Activated naive CD4-positive, alpha-beta T cell treated with anti-CD3 and anti-CD28 coated beads, Interleukin-2, amount 10 ng/mL, durations not matched to agents 7 days and 5 days (primary cell): ENCODE measurements at places on chromosomes 16 and 17.

DNA sequence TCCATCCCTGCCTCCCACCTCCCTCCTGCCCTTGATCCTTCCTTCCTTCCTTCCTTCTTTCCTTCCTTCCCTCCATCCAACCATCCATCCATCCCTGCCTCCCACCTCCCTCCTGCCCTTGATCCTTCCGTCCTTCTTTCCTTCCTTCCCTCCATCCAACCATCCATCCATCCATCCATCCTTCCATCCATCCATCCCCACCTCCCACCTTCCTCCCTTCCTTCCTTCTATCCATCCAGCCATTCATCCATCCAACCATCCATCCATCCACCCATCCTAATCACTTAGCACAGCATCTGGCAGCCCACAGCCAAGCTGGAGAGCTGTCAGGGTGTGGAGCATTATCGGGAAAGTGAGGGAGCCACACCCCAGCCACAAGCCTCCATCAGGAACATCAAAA is 54.5 kb downstream of the TK2 start:
- DNase-seq, result no peak

GRCh38 chr17:4849011-4849536 is 15.9 kb downstream of the MINK1 start:
- no peak for DNase-seq

DNA sequence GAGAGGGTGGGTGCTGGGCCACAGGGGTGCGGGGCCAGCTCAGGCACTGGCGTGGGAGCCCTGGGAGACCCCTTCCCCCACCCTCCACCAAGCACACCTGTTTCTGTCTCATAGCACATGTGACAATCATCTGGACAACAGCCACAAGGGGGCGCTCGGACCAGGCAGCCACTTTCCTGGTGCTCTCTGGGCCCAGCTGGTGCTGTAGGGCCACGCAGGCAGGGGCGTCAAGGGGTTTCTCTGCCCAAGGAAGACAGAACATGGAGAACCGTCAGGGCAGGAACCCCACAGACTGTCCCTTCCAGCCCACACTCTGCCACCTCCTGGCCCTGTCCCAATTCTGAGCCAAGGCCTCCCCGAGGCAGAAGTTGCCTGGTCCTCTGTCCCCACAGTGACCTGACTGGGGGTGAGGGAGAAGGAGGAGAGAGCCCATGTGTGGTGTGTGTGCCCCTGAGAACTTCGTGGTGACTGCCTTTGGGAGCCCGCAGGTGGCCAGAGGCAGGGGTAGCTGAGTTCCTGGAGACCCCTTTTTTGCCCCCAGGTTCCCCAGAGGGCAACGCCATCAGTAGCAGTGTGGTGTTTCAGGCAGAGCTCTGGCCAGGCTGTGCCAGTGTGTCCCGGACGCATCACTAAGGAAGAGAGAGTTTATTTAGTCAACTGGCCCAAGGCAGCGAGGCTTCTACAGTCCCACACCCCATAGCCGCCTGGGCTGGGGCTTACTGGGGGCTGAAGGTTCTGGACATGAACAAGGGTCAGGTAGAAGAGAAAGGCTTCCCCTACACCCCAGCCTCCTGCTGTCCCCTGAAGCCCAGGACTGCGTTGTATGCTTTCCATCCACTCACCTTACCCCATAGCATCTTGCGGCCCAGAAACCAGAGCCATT is 3.1 kb upstream of the SETD6 start:
- DNase-seq, result peak; percentile 91

DNA sequence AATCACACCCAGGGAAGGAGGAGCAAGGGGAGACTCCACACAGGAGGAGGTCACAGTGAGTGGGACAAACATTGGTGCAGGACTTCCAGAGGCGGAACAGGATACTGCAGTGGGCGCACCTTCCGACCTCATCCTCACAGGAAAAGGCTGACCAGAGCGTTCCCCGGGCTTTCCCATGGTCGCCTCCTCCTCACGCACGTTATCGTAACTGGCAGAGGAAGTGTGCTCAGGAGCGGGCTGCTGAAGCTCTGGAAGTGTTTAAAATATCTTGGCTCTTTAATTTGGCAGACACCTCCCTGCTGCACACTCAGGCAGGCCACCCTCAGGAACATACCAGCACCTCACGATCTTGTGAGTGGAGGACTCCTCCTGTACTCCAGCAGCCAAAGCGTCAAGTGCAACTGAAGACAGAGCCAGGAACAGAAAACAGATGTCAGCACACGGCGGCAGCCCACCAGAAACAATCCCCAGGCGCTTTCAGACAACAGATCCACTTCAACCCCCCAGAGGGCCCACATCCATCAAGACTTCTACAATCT is 17.5 kb downstream of the FANCA start:
- DNase-seq, result no peak

DNA sequence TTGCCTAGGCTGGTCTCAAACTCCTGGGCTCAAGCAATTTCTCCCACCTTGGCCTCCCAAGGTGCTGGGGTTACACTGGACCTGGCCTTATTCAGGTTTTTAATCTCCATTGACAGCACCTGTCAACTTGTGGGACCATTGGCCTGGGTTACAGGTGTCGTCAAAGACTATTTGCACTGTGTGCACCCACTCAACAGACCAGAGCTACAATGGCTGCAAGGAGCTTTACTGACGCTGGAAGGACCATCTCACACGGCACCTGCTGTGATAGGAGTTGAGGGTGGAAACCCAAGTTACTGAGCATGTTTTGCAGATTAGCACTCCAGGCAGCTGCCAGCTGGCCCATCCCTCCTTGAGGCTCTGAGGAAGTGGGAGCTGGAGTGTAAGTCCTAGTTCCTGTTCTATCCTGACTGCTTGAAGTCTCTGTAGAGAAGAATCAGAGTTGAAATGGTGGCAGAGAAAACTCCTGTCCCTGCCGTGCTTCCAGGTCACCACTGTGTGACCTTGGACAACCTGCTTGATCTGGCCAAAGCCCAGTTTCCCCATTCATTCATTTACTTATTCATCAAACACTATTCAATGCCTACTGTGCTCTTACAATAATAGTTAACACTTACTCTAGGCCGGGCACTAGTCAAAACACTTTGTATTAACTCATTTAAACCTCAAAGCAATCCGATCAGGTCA is 42.4 kb upstream of the LONP2 start:
- no peak for DNase-seq

GRCh38 chr16:31877876-31878642 is 4.5 kb downstream of the ZNF267 start:
- DNase-seq, result no peak

DNA sequence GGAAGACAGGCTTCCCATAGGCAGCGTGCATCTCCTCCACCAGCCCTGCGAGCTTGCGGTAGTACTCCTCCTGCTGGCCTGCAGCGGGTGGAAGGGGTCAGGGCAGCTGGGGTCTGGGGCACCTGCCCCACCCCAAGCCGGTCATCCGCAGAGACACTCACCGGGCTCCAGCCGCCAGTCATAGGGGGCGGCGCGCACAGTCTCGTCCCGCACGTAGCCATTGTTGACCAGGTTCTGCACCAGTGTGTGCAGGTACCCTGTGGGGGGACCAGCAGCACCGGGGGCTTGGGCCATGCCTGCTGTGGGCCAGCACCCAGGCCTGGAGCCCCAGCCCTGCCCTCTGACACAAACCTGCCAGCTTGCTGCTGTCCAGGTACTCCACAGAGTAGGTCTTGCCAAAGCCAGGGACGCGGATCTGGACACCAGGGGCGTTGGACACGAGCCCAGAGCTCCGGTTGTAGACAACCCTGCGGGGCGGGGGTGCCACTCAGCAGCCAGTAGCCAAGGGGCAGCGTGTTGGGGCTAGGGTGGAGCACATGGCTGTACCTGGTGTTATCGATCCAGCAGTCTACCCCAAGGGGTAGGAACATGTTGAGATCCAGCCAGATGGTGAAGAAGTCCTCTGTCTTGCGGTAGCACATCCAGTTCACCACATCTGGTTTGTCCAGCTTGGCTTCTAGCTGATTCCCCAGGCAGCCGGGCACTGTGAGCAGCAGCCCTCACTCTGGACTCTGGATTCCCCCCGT is 1.2 kb downstream of the LCAT start:
- no peak for DNase-seq

DNA sequence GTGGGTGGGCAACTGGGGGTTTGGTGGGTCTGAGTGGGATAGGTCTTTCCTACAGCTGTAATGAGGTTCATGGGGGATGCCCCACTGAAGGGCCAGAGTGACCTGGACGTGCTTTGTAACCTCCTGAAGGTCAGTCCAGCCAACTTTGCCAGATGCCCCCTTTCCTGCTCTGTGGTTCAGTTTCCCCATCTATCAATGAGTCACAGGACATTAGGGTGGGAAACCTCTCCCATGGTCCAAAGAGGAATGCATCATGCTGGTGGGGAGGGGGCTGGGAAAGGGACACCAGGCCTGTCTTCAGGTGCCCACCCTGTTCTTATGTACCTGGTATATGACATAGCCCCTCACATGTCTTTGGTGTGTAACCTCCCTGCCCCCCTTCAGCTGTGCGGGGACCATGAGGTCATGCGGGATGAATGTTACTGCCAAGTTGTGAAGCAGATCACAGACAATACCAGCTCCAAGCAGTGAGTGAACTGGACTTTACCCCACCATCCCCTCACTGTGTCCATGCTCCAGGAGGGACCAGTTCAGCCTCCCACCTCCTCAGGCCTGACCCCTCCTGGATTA is 24.0 kb upstream of the ALKBH5 start:
- no peak for DNase-seq

- DNase-seq, result no peak
Observed at GRCh38 chr16:2840914-2841313, 10.8 kb downstream of the ZG16B start.

GRCh38 chr17:4173781-4174180 is 30.8 kb downstream of the CYB5D2 start:
- peak; percentile 2 for DNase-seq

GRCh38 chr16:8005096-8005860 is 585.0 kb downstream of the TMEM114 start:
- no peak for DNase-seq

- no peak for DNase-seq
Observed at GRCh38 chr16:1441391-1441829, 2.9 kb downstream of the CCDC154 start.

DNA sequence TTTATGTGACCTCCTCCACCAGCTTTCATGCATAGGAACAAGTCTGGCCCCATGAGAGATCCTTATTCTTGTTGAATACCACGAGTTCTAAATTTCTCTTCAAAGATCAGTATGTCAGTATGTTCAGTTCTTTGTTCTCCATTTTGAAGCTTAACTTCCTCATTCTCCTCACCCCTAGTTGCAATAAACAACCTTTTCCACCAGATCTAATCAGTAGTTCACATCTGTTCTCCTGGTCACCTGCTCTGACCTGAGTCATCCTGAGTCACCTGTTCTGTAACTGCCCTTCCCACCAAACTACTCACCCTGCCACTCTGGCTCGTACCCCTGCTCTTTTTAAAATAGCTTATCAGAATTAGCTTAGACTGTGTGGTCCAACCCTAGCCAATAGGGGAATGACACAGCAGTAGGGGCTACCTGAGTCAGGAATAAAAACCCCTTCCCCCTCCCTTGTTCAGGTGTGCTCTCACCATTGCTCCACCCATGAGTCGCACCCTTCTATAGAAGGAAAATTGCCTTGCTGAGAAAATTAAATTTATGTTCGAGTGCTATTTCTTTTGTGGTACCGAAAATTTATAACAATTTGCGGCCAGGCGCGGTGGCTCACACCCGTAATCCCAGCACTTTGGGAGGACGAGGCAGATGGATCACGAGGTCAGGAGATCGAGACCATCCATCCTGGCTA is 94.6 kb downstream of the EMP2 start:
- no peak for DNase-seq

DNA sequence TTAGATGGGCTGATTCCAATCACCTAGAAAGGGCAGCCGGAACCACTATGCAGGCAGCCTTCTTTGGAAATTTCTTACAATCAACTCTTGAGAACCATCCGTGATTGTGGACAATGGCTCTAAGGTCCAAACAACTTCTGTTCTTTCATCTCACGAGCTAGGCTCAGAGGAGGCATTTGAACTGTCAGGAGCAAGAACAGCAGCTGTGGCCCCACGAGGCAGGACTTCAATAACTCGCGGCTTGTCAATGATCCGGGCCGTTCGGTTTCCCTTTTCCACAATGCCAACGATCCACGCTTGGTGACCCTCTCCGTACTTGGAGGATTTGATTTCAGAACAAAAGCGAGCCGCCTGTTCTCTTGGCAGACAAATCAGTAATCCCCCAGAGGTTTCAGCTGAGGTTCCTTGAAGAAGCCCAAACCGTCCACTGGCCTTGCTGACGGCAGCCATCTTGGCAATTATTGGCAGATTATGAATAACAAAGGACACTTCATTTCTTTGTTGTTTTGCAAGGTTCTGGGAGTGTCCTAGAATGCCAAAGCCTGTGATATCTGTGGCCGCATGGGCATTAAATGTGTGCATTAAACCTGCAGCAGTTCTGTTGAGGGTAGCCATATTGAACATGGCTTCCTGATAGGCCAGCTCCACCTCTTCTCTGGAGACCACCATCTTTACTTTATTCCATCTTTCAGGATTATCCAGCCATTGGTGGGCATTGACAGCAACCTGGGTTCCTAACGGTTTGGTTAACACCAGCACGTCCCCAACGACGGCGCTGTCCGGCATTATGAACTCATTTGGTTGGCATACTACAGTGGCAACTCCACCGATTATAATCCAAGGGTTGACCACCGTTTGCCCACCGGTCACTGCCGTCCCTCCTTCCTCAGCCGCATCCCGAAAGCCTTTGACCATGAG is 1.2 kb downstream of the SEPHS2 start:
- DNase-seq, result no peak

DNA sequence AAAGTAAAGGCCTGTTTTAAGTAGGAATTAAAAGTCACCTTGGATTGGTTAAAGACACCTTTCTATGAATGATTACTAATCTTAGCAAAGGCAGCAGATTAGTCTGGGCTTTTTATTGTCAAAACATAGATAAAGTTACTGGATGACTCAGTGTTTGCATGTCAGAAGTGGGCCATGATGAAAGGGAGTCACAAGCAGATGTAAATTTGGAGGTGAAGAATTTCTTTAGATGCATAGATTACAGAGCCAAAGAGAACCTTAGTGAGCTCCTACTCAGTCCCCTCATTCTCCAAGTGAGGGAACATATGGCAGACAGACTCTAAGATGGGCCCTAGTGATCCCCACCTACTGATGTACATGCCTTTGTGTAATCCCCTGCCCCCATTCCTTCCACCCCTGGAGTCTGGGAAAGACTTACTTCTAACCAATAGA is 124.5 kb downstream of the HS3ST3A1 start:
- DNase-seq, result no peak

GRCh38 chr16:11152677-11153331 is 103.2 kb downstream of the SOCS1 start:
- peak; percentile 28 for DNase-seq

DNA sequence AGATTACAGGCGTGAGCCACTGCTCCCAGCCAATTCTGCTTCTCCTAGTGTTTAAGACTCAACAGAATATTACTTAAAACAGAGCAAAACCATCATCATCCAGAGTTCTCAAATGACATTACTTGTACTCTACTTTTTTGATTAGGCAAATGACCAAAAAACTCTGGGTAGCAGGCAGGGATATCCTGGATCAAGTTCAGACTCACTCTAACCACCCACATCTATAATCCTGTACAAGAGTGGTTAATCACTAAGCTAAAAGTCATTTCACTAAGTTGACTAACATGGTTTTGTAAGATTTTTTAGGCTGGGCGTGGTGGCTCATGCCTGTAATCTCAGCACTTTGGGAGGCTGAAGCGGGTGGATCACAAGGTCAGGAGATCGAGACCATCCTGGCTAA is 6.8 kb downstream of the NAE1 start:
- DNase-seq, result no peak

GRCh38 chr16:47308601-47309000 is 152.3 kb downstream of the ITFG1 start:
- no peak for DNase-seq

- no peak for DNase-seq
Observed at GRCh38 chr17:31408586-31408985, 17.1 kb downstream of the RAB11FIP4 start.
